ENCODE measurements at places on chromosomes 4 and X.

DNA sequence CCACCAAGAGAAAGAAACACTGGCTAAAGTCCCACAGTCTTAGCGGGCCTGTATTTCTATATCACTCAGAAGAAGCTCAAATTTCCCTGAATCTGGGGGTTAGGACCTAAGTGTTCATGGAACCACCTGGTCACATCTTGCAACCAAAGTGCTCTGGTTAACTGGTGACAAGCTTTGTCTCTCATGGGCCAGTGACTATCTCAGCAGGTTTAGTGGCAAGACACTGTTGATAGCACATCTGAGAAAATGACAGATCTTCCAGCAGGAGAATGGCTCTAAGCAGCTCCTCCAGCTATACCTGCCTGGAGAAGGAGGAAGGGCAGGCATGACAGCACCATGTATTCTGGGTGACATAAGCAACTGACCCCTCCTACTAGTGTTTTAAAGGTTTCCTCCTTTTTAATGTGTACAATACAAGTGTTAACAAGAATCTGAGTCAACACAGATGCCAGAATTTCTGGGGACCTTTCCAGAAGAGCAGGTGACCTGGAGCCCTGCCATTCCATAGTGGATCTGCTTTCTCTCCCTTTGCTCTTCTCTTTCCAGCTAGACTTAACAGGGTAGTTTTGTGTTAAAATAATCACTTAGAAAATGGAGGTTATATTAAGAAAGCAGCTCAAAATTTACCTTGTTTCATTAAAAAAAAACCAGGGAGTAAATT, 17.3 kb upstream of the QRFPR start:
- DNase-seq = no peak

DNA sequence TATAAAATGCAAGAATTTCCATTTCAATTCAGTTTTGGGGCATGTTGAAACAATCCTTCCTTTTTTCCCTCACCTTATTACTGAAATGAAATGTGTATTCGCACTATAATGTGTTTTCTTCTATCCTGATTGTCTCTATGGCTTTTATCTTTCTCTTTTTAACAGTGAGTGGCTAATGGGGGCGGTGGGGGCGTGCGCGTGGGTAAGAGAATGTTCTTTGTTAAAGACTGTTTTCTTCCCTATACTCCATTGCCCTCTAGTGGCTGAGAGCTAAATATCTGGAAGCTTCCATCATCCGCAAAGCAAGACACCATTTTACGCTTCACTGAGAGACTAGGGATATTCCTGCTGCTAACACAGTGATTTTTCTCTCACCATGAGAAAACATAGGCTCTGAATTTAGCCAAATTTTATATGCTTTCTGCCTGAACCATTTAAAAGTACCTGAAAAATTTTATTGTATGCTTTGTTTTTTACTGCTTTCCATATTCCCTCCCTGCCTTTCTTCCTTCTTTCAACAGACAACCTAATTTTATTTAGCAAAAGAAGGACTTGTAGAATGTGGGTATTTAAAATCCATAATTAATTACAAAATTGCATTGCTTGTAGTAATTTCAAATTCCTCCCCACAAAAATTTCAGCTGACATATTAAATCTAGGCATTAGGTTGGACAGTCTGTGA, 194.0 kb downstream of the GASK1B start:
- DNase-seq = peak; percentile 93

DNA sequence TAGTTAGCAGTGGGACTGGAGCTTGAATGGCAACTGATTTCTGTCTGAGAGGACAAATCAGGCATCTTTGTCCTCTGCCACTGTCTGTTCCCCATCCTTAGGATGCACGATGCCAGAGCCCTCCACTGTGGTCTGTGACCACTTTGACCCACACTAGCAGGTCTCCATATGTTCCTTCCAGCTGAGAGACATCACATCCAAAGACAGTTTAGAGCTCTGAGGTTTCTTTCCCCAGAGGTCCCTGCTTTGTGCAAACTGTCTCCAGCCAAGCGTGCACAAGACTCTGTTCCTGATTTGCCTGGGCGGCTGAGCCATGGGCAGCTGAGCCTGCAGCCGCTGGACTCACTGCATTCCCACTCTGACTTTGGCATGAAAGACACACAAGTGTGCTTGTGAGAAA, 98.0 kb downstream of the PTTG2 start:
- no peak for DNase-seq

GRCh38 chrX:25433307-25433706, 417.5 kb upstream of the ARX start:
- DNase-seq = no peak

- DNase-seq = peak; percentile 55
These were observed 32.9 kb upstream of the STX18 start for GRCh38 chr4:4574792-4575191.

Measured in pons (tissue), 1 donor.